ENCODE measurements at places on chromosomes 7 and 10.

DNA sequence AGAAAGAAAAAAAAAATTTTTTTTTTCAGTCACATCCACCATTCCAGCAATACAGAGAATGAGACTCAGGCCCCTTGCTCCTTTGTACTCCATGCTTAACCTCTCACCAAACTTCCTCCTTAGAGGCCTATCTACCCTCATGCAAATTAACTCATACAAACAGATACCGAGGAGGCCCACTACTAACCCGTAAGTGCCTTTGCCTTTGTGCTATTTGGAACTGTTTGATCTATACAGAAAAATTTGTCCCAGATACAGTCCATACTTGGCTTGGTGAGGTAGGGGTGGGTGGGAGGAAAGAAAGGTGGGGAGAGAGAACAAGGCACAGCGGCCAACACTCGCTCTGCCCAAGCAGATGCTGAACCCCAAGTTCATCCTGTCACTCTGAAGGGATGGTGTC lies 87.8 kb upstream of the DUSP5 start:
- DNase-seq: no peak

DNA sequence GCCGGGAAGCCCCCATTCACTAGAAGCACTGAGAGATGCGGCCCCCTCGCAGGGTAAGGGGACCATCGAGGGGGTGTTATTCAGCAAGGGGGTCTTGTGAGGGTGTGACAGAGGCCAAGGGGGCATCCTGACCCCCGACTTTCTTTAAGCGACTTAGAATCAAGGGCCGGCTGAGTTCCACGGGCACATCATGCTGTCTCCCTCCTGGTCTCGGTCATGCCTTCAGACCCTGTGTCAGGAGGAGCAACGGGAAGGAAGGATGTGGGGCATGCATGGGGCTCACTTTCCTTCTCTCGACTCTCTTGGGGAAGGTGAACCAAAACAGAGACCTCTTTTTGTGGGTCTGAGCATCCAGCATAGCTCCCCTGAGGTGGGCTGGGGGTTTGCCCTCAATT lies 2.5 kb downstream of the ACSL5 start:
- DNase-seq: peak; percentile 14

GRCh38 chr10:30550967-30551815 lies 78.4 kb downstream of the LYZL2 start:
- DNase-seq: no peak

GRCh38 chr10:26854524-26854923 lies 6.2 kb downstream of the ABI1 start:
- no peak for DNase-seq

DNA sequence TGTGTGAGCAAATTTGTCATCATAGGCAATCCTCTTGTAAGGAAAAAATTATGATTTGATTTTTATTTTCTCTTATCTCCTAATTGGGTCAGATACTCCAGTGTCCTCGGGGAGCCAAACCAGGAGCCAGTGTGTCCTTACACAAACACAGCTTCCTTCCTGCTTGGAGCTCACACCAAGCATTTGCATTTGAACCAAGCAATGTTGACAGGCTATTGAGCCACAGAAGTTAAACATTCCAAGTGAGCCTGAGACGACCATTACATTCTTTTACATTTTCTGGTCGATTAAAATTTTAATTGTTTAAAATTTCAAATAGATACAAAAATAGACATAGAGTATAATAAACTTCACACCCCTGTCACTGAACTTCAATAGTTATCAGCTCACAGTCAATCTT lies 194.8 kb downstream of the CFTR start:
- DNase-seq: no peak

DNA sequence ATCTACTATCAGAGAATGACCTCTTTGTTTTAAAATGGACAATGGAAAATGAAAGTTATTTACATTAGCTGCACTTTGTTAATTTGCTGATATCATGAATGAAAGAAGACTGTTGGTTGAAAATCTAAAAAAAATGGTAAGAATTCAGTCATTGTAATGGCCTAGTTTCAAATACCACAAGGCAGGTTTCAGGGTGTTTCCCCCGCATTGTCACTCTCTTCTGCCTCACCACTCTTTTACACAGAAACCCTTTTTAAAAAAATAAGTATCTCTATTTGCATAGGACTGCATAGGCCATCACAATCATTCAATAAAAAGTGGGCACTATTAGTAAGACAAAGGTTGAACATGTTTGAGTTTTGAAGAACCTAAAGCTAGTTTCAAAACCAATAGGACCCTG lies 737.1 kb downstream of the INHBA start:
- no peak for DNase-seq

- DNase-seq: no peak
These were observed 127.4 kb downstream of the ZNF365 start for GRCh38 chr10:62501547-62501946.

DNA sequence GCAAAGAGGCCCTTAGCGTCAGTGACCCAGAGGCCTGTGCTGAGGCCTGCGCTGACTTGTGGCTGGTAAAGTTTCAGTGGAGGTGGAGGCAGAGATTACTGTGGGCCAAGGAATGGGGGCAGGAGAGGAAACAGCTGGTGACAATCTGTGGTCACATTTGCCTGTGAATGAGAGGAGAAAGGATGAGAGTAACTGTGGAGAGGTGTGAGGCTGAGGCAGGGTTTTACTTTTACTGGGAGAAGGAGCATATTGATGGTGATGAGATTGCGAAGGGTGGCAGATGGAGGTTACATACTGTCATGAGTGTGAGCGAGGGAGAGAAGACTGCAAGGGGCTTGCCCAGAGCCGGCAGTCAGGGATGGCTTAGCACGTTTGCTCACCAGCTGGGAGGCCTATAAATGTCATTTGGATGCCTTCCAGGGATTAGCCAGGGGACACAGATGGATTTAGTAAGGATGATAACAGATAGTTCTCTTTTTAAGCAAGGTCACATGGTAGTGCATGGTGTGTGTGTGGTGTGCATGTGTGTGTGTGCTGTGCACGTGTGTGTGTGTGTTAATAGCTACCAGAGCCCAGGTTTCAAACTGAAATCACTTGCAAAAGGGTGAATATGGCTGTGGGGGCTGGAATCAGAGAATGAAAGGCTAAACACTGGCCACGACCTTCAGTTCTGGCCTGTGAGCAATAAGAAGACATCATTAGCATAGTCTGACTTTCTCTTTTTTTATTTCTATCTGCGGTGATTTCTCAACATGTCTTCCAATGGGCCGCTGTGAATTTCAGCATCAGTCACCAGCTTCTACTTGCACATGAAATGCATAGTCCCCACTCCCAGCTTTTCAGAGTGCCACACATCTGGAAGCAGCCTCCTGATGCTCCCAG lies 291.5 kb upstream of the ZNF32 start:
- DNase-seq: no peak

- DNase-seq: no peak
These were observed 176.8 kb upstream of the RHOBTB1 start for GRCh38 chr10:61120805-61121204.

DNA sequence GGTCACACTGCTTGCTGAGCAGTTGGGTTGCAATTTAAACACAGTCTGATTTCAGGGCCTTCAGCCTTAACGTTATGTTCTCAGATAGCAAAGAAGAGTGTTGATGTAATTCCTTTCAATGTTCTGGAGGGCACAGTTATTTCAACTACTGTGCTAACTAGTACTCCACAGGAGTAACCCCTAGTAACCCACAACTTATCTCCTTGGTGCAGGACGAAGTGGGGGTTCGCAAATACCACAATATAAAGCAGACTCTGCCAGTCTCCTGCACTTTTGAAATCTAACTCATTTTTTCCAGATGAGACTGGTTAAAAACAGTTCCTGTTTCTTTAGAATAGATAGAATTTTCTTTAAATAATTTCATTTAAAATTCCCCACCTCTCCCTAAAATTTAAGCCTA lies 47.1 kb upstream of the NCAPG2 start:
- no peak for DNase-seq

GRCh38 chr7:1638215-1638661 lies 31.8 kb upstream of the ELFN1 start:
- no peak for DNase-seq

GRCh38 chr7:92251181-92251580 lies 5.4 kb downstream of the ANKIB1 start:
- no peak for DNase-seq

DNA sequence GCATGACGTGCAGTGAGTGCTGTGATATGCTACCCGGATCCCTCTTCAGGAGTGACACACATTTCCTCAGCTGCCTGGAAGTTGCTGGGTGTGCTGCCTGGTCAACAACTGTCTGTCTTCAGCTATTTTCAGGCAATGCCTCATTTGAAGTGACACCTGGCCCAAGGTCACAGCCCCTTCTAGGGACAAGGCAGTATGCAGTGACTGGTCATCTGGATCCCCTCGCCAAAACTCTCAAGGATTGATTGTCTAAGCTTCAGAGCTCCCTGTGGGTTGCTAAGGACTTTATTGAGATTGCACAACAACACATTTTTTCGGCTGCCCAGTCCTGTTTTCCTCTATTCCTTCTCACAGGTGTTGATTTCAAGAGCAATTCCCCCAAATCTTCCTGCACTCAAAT lies 108.8 kb downstream of the GNAI1 start:
- DNase-seq: no peak

- no peak for DNase-seq
These were observed 53.7 kb downstream of the CACNA2D1 start for GRCh38 chr7:82389876-82390275.

GRCh38 chr10:131694781-131695495 lies 205.9 kb upstream of the PPP2R2D start:
- DNase-seq: no peak

- DNase-seq: no peak
These were observed 1.9 kb downstream of the USP6NL start for GRCh38 chr10:11609492-11610093.

- peak; percentile 75 for DNase-seq
These were observed 22.1 kb upstream of the CARD11 start for GRCh38 chr7:3065724-3066143.

- no peak for DNase-seq
These were observed 96.8 kb upstream of the POM121L12 start for GRCh38 chr7:52938455-52939133.

DNA sequence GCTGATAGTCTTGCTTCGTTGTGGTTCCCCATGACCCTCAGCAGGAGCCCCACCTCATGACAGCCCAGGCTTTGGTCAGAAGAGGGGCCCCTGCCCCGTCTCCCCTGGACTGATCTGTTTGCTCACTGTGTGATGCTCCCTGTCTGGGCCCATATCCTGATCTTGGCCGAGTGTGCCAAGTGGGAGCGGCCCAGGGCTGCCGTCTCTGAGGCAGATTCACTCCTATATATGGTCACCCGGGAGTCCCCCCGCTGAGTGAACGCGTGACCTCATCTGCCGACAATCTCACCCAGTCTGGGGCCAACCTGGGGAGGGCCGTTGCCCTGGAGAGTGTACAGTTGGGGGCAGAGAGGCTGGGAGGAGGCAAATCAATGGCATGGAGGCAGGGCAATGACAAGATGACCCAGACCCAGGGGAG lies 34.5 kb downstream of the PPIF start:
- DNase-seq: no peak

DNA sequence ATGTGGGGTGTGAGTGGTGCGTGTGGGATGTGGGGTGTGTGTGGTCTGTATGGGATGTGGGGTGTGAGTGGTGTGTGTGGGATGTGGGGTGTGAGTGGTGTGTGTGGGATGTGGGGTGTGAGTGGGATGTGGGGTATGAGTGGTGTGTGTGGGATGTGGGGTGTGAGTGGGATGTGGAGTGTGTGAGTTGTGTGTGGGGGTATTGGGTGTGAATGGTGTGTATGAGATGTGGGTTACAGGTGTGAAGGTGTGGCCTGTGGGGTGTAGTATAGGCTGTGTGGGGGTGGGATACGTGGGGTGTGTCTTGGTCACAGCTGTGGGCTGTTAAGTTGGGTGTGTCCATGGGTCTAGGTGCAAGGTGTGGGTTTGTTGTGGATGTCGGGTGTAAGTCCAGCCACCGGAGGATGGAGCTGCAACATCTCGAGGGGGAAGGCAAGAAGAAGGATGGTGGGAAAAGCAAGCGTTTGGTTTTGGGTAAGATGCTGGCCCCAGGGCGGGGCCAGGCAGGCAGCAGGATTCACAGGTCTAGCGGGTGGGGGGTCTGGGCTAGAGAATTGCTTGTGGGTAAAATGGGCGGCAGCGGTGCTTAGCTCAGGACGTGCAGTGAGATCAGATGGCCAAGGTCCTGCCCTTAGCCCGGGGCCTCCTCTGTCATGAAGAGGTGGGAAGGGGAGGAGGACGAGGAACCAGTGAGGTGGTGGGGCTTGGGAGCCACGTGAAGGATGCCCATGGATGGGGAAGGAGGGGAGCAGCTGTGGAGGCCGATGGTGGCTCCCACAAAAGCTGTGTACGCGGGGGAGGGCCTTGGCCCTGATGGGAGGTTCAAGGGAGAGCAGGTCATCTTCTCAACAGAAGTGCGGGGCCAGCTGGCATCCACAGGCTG lies 60.1 kb downstream of the CFAP46 start:
- DNase-seq: no peak

- DNase-seq: no peak
These were observed 101.8 kb upstream of the ZMIZ1 start for GRCh38 chr10:78966844-78967488.

GRCh38 chr7:14478834-14479510 lies 423.6 kb downstream of the DGKB start:
- no peak for DNase-seq

GRCh38 chr10:24153537-24153936 lies 55.4 kb upstream of the KIAA1217 start:
- no peak for DNase-seq

DNA sequence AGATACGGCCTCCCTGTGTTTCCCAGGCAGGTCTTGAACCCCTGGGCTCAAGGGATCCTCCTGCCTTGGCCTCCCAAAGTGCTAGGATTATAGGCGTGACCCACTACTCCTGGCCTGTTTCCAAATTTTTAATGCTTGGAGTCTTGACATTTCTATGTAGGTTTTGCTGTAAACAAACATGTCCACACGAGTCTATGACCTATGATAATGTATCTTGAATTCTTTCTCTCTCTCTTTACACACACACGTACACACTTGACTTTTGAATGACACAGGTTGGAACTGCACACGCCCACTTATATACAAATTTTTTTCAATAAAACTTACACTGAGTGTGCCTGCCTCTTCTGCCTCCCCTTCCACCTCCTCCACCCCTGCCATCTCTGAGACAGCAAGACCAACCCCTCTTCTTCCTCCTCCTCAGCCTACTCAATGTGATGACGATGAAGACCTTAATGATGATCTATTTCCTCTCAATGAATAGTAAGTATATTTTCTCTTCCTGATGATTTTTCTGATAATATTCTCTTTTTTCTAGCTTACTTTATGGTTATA lies 44.1 kb upstream of the LAMB1 start:
- DNase-seq: no peak

DNA sequence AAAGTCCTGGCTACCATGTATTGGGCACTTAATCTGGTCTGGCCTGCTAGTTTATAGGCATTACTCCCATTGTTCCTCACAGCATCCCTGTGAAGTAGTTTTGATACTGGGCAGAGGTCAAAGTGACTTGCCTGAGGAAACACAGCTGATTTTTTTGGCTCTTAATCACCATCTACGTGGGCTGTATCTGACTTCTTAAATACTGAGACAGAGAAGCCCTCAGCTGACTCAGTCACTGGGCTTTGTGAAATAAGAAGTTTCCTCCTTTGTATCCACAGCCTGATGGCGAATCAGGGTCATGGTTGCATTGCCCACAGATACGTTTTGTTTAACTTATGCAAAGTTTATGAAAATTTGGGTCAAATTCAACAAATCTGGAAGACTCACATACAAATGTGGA lies 13.2 kb downstream of the TACR2 start:
- DNase-seq: no peak
